ENCODE measurements at places on chromosomes 6 and 20.
A peak's percentile ranks its signal among the peaks of the same experiment; 100 is the strongest.

DNA sequence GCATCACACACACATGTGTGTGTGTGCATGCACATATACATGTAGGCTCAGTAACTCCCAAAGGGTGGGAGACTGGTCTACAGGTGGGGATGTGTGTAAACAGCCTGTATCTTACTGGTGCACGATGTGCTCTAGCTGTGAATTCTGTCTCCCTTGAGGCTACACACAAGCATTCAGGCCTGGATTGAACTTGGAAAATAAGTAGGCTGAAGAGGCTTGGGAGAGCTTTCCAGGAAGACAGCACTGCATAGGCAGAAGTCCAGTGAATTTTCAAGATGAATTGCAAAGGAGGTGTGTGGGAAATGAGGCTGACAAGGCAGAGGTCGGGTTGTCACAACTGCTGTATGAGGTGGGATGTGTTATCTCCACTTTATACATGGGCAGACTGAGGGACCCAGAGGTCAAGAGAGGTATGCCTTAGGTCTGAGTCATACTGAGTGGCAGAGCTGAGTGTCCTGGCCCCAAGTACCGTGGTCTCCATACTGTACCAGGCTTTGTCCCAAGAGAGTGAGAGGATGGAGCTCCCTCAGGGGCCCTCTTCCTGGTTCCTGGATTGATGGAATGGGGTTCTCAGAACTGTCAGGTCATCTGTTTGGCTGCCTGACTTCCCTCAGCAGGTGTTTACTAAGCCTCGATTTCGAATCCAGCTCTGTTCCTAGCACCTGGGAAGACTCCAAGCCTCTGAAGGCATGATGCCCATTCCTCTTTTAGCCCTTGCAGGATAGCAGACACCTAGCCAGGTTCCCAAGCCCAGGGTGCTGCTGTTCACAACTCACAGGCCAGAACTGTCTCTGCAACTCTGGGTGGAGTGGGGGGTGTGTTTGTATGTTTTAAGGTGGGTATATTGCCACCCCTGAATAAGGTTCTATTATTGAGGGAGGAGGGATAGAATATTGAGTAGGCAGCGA, 14.4 kb downstream of the SNPH start:
- DNase-seq: no peak

DNA sequence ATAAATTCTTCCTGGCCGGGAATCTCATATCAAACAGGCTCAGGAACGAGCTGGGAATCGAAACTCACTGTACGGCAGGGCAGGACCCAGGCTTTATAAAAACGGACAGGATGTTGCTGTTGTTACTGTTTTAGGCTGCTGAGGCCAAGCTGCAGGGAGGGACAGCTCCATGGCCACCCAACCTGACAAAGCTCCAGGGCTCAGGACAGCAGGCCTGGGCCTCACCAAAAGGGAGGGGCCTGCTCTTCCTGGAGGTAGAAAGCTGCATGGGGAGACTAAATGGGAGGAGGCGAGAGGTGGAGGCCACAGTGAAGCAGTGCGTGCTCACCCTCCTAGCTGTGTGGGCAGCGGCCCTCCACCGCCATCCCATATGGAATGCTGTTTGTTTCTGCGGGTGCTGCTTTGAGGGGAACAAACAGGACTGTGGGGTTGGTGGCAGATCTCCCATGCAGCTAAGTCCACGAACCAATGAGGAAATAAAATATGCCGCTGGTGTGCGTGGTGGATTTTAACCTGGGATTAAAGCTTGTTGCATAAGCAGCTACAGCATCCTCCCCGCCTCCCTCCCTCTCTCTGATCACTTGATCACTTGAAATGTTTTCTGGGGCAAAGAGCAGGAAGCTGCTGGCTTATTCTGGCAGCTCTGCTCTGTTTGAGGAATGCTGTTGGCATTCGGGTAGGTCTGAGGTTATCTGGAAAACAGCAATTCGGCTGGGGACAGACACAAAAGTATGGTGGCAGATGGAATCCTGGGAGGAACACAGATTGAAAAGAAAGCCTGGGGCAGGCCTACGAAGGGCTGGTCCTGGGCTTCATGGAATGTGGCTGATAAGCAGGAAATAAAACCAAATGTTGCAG, 2.4 kb upstream of the ZMYND8 start:
- DNase-seq: peak; percentile 98

GRCh38 chr20:41408986-41409385, 42.4 kb upstream of the EMILIN3 start:
- peak; percentile 13 for DNase-seq

GRCh38 chr6:139944131-139944530, 569.7 kb upstream of the CITED2 start:
- no peak for DNase-seq

- DNase-seq: no peak
These were observed 71.5 kb upstream of the RALY start for GRCh38 chr20:33922224-33922623.

DNA sequence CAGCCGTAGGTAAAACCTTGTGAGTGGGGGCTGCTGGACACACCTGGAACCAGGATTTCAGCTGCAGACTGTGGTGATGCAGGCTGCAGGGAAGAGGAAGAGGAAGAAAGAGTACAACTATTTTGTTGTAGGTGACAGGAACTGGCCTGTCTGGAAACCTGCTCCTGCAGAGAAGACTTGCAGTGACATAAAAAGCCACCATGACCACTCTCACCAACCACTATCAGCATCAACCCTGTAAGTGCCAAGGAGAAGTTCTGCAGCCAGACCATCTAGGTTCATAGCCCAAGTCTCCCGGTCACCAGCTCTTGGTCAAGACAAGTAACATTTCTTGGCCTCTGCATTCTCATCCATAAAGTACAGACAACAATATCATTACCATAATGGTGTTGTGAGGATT, 91.2 kb downstream of the PREX1 start:
- DNase-seq: no peak

DNA sequence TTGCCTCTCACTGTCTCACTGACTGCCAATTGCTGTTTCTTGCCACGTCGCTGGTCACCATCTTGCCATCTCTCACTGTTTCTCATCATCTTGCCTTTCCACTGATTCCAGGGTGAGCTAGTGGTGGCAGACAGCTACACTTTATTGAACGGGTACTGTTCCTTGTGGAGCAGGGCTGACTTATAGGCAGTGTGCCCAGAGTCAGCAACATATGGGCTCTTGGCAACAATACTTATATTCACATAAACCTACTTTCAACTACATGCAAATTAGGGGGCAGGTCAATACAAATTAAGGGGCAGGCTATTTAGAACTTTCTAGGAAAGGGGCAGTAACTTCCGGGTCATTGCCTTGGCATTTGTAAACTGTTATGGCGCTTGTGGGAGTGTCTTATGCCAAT, 186.2 kb upstream of the SYNDIG1 start:
- DNase-seq: no peak

GRCh38 chr6:41780551-41781365, at the start of gene PRICKLE4:
Gene PRICKLE4, plus strand, starts transcription at chr6:41780782. Its CDS starts 2,692 bp downstream, at chr6:41783474.
- no peak for DNase-seq

DNA sequence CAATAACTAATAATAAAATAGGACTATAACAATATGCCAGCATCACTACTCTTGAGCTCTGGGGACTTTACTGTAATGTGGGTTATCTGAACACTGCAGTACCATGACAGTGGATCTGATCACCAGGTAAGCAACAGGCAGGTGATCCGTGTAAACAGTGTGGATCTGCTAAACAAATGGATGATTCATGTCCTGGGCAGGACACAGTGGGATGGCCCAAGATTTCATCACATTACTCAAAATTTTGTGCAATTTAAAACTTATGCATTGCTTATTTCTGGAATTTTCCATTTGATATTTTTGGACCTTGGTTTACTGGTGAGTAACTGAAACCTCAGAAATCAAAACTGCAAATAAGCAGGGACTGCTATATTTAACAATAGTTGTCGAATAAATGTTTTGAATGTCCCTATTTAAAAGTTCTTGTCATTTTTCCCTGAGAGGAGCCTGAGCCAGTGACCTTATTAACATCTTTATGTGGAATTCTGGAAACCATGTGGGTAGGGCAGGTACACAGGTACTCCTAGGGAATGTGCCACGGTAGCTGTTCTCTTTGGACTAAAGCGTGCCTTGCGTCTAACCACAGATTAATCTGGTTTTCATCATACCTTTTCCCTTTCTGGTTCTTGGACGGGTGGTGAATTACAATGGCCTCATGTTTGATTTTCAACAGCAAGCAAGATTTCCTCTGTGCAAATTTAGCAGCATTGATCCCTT, 214.5 kb upstream of the SASH1 start:
- no peak for DNase-seq

DNA sequence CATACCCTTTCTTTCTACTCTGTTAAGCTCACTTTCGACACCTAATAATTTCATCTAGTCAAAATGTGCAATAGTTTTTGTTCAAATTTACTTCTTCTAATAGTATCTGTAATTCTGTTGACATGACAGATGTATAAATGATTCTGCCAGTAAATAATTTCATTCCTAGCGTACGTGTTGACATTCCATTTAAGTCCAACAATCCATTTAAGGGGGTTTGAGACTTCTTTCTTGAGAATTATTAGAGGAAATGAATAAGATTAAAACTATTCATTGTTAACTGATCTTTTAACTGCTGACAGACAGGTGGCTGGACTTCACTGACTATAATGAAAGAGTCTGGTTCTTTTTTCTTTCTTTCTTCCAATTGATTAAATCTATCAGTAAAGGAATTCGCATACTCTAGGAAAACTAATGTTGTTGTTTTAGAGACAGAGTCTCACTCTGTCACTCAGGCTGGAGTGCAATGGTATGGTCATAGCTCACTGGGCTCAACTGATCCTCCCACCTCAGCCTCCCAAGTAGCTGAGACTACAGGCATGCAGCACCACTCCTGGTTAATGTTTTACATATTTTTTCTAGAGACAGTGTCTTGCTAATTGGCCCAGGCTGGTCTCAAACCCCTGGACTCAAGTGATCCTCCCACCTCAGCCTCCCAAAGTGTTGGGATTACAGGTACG, 55.9 kb downstream of the MAP3K5 start:
- no peak for DNase-seq

DNA sequence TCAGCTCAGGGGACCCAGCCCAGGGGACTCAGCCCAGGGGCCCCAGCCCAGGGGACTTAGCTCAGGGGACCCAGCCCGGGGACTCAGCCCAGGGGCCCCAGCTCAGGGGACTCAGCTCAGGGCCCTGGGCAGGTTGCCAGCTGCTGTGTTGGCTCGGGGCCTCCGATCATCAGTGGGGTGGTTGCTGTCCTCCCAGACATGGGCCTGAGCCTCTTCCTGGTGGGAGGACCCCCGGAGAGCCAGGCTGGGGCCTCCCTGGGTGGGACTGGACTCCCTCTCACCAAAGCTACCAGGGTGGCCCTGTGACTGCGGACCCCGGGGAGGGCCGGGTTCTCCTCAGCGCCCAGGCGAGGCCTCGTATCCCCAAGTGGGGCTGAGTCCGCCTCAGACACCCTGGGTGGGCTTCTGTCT, 4.4 kb downstream of the COL20A1 start:
- DNase-seq: no peak
